Right atrium auricular region (tissue), 2 donors: ENCODE measurements at places on chromosomes 7 and 10.

DNA sequence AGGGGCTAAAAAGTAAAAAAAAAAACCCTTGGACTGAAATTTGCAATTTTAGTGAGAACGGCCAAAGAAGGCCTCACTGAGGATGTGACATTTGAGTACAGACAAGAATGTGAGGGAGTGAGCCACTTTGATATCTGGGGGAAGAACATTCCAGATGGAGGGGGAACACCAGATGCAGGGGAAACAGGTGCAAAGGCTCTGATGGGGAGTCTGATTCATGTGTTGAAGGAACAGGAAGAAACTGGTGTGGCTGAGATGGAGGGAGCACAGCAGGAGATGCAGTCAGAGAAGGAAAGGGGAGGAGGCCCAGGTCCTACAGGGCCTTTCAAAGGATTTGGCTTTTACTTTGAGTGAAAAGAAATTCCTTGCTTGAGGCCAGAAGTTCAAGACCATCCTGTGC is 615.7 kb upstream of the NRP1 start:
- H3K27ac ChIP-seq: no peak overlapping the region
- no peaks in the 10 kb centered on the region for H3K27me3 ChIP-seq
- DNase-seq: no peak
- H3K4me3 ChIP-seq: no peak overlapping the region

DNA sequence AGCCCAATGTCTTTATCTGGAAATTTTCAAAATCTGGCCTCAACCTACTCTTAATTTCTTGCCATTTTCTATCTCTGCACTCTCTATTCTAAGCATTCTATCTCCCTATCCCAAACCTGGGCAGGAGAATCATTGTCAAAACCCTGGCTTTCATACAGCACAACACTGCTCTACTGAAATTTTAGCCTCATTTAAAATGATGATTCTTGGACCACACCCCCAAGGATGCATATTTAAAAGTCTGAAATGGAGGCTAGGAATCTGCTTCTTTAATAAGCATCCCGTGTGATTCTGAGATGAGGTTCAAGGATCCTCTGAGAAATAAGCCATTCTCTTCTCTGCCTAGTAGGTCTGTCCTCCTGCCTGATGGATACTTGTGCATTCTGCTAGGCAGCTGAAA is 50.8 kb upstream of the EGR2 start:
- H3K4me3 ChIP-seq: no peak overlapping the region
- H3K27ac ChIP-seq: no peak overlapping the region
- DNase-seq: no peak
- H3K36me3 ChIP-seq: no peaks in the 10 kb centered on the region
- H3K27me3 ChIP-seq: no peaks in the 10 kb centered on the region

DNA sequence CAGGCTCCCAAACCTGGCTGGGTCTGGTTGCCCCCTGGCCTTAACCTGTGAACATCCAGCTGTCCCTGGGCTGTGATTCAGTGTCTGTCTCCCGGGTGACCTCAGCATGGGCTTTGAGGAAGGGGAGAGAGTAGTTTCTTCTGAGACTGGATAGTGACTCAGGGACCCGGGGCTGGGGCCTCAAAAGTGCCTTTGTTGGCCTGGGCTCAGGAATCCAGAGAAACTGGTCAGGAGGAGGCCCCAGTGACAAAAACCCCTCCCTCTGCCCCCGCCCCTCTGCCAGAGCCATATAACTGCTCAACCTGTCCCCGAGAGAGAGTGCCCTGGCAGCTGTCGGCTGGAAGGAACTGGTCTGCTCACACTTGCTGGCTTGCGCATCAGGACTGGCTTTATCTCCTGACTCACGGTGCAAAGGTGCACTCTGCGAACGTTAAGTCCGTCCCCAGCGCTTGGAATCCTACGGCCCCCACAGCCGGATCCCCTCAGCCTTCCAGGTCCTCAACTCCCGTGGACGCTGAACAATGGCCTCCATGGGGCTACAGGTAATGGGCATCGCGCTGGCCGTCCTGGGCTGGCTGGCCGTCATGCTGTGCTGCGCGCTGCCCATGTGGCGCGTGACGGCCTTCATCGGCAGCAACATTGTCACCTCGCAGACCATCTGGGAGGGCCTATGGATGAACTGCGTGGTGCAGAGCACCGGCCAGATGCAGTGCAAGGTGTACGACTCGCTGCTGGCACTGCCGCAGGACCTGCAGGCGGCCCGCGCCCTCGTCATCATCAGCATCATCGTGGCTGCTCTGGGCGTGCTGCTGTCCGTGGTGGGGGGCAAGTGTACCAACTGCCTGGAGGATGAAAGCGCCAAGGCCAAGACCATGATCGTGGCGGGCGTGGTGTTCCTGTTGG is at the start of gene CLDN4:
CLDN4 (plus strand) TSS at position 316 of the 903 bp plus-strand sequence; CDS start at position 522, 206 bp downstream.
- no peaks in the 10 kb centered on the region for H3K36me3 ChIP-seq
- no peak within 1 kb of the TSS for H3K27ac ChIP-seq
- H3K4me1 ChIP-seq: peaks cover 23% of the 10 kb centered on the region
- H3K4me3 ChIP-seq: no peak within 1 kb of the TSS
- H3K27me3 ChIP-seq: no peaks in the 10 kb centered on the region
- DNase-seq: no peak

- no peak for DNase-seq
- H3K4me1 ChIP-seq: peaks cover 33% of the 10 kb centered on the region
- no peaks in the 10 kb centered on the region for H3K27me3 ChIP-seq
- no peak overlapping the region for H3K27ac ChIP-seq
Observed at GRCh38 chr7:152341039-152341913, 94.5 kb downstream of the KMT2C start.
